ENCODE measurements at places on chromosomes 16 and 17.

- DNase-seq = no peak
These were observed at the start of gene ALOXE3 for GRCh38 chr17:8117980-8118768. Gene ALOXE3 (minus strand): TSS chr17:8118514. CDS start chr17:8117990, 524 bp downstream.

DNA sequence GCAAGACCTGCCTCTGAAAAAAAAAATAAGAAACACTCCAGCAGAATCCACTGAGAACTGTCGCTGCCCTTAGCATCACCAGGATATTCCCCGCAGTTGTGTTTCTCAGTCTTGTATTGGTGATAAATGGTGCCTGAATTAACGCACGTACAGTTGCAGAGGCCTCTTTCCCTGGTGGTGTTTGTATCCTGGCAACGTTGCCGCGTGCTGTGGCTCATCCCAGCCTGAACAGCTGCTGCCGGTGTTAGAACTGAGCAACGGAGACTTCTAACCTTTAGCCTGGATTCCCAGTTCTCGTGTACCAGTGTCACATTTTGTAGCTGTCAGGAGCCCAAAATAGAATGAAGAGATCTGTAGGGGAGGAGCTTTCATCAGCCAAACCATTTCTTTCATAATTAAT lies 4.8 kb downstream of the MLYCD start:
- DNase-seq = no peak

GRCh38 chr16:84790301-84790700 lies 29.5 kb upstream of the CRISPLD2 start:
- no peak for DNase-seq

- DNase-seq = no peak
These were observed 167.7 kb upstream of the WSCD1 start for GRCh38 chr17:5902181-5903140.

Measured in stimulated activated CD4-positive, alpha-beta T cell treated with anti-CD3 and anti-CD28 coated beads, Interleukin-12 subunit alpha, Interleukin-12 subunit beta, amount 100 ng/mL, for 4 hours (primary cell).